ENCODE measurements at places on chromosomes 6 and 20.

- DNase-seq, result no peak
These were observed 1.2 kb upstream of the NOL4L start for GRCh38 chr20:32586291-32586690.

DNA sequence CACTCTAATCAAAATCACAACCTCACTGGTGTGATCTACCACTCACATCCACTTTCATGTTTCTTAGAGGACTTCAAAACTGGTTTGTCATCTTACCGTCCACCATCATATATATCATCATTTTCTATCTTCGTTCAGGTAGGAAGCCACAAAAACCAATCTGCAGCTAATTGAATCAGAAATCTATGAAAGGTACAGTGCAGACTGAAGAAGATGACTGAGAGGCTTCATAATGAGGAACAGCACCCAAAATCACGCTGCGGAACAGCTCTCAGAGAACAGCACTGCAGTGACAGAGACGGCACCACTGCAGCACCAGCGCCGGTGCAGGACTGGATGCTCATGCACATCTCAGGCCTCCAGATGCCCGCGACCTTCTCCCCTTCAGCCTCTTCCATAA is 13.0 kb downstream of the GMDS start:
- no peak for DNase-seq

DNA sequence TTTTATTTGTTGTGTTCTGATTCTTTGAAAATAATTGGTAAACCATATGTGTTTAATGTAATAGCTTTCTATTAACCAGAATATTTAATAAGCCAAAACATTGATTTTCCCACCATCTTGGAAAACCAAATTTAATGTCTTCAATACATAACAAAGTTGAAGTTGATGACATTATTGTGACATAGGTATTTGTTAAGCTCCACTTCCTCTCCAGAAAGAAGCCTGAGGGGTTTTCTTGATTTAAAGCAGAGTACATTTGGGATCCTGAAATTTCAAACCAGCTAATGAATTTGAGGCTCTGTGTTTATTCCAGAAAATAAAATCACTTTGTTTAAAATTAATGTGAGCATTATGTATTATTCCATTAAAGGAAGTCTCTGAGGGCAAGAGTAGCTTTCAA is 106.3 kb downstream of the PERP start:
- DNase-seq, result no peak

GRCh38 chr20:38649275-38649891 is 47.8 kb downstream of the ARHGAP40 start:
- no peak for DNase-seq

GRCh38 chr6:121531658-121532169 is 96.3 kb downstream of the GJA1 start:
- DNase-seq, result no peak

DNA sequence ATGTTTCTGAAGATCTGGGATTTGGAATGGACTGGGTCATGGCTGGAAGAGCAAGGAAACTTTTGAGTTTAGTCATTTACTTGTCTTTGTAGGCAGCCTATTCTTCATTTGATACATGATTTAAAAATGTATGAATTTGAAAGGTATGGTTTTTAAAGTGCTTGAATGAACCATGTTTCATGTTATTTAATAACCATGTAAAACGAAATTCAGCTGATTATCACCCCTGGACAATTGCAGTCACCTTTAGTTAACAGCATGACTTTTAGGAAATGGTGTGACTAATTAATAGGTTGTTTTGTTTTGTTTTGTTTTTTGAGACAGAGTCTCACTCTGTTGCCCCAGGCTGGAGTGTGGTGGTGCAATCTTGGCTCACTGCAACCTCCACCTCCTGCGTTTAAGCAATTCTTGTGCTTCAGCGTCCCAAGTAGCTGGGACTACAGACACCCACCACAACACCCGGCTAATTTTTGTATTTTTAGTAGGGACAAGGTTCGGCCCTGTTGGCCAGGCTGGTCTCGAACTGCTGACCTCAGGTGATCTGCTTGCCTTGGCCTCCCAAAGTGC is 2.1 kb downstream of the STX11 start:
- DNase-seq, result no peak

DNA sequence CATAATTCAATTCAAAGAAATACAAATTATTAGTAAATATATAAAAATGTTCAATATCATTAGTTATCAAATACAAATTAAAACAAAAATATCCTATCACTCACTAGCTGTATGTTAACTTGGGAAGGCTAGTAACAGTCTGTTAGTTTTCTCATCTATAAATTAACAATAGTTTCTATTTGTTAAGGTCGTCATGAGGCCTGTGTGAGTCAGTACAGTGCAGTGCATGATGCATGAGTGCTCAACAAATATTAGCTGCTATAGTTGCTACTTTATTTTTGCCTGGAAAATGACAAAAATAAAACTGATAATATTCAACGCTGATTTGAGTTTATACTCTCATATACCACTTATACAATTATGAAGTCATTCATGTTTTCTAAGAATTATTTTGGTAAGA is 401.6 kb upstream of the RUNX2 start:
- DNase-seq, result no peak

GRCh38 chr6:83470001-83470400 is 39.1 kb upstream of the ME1 start:
- no peak for DNase-seq

DNA sequence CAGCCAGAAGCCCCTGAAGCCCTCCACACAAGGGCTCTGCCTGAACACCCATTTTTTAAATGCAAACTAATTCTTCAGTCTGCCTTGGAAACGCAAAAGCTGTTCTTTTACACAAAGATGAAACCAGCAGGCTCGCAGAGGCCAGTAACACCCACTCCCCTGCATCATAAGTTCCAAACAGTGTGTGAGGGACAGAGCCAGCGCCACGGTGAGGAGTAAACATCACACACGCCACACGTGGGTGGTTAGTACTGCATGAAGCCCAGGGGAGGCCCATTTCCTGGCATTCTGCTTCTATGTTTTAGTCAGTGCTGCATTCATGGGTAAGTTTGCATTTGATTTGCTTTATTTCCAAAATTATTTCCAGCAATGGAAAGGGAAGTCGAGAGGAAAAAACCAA is 217.7 kb upstream of the RIN2 start:
- DNase-seq, result no peak

DNA sequence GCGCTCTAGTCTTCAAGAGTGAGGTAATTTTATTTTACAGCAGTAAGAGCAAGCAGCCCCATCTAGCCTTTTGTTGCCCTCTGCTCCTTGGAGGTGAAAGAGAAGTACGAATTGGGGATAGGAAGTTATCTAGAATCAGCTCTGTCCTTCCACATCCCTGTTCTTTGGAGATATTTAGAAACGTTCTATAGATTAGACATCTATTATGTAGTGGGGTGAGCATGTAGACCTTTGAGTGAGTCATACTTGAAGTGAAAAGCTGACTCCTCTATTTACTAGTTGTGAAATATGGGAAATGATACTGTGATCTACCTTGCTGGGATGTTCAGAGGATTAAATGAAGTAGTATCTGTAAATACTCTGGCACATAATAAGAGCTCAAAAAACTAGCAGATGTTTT is 36.0 kb upstream of the SLC35D3 start:
- no peak for DNase-seq

- no peak for DNase-seq
These were observed 1.0 kb upstream of the DUSP22 start for GRCh38 chr6:291204-291696.

DNA sequence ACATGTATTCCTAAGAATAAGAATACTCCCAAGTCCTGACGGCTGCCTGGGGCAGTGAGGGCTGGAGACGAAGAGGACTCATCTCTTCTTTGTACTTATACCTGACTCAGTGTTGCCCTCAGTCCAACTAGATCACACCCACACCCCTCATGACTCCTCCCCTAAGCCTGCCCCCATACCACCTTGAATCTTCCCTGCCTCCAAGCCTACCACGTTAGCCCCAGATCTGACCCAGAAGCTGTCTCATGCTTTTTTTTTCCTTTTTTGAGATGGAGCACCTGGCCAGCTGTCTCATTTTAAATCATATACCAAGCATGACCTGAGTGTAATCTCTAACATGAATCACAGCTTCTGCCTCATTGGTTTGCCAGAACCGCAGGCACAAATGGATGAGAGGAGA is 45.2 kb downstream of the MUC22 start:
- no peak for DNase-seq

GRCh38 chr20:821046-821730 is 12.3 kb upstream of the FAM110A start:
- DNase-seq, result no peak

GRCh38 chr6:41730531-41731436 is 4.6 kb downstream of the TFEB start:
- DNase-seq, result no peak
